Effector CD4-positive, alpha-beta T cell (primary cell): ENCODE measurements at places on chromosomes 5 and 9.

GRCh38 chr5:1315018-1315708 is 20.3 kb upstream of the TERT start:
- DNase-seq = no peak

DNA sequence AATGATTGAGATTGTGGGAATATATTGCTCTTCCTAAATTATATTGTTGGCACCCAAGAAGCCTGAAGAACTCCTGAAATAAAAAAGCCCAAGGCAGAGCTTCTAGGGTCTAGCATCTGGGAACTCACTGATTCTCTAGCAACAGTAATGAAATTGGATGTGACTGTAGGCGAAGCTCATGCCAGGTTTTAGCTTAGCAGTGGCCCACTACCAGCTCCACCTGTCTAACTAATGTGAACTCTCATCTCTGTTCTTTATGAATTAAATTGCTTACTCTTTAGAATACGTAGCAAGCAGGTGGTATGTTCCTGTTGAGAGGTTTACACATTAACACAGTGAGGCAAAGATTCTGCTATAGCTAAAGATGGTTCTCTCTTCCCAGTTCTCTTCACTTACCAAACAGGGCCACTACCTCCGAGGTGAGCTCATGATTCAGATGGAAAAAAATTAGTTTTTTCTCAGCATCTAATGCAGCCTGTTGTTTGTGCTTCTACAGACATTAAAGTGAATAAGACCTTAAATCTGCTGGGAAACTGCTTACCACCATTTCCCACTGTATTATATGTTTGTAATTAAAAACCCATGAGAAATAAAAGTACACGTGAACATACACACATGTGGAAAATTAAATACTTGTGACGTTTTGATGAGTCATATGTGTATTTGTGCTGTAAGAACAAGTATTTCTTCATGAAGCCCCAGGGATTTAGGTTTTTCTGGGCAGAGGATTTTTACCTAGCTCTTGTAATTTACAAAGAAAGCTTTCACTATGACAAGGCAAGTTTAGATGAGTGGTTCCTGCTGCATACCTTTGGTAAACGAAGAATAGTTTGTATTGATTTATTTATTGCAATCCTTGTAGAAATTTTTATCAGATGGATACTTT is 360.1 kb downstream of the KDM4C start:
- no peak for DNase-seq

DNA sequence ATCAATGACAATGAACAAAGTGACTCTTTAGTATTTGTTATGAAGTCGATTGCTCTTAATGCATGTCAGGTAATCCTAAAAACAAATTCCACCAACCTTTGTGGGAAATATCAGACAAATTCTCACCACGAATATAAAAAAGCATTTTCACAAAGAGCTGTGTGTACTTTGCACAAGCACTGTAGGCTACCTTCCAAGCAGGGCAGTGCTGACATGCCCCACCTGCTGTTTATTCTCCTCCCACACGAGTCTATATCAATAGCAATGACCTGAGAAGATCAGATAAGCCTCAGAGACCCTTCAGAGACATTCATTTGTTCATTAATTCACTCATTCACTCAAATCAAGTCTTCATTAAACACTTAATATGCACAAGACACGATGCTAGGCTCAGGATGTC is 469.1 kb downstream of the ZSWIM6 start:
- no peak for DNase-seq

DNA sequence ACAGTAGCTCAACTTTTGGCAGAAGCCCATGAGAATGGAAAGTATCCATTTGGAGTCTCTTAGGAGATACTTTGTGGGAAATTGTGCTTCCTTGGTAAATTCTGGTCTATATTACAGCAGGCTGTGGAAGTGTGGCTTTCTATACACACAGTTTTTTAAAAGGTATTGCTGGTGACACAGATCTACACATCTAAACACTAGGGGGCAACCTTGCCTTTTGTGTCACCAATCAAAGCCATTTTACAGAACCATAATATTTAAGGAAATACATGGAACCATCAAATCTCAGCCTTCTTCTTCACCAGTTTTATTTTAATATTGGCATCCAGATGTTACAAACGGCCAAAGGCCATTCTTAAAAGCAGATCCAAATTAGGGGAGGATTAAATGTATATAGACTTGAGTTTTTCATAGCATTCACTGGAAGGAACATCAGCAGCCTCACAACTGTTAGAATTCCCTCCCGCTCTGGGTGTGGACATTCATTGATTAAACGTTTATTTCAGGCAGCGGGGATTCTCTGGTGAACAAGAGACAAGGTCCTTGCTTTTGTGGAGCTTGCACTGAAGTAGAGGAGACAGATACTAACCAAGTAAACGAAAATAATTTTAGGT is 132.4 kb upstream of the EPB41L4A start:
- DNase-seq = peak; percentile 21

- no peak for DNase-seq
Measured at GRCh38 chr5:80988419-80988935, 28.3 kb downstream of the RASGRF2 start.

- no peak for DNase-seq
Measured at GRCh38 chr5:150672237-150672883, 11.3 kb downstream of the MYOZ3 start.

- no peak for DNase-seq
Measured at GRCh38 chr5:98454407-98454806, 319.1 kb upstream of the RGMB start.

GRCh38 chr5:80656425-80656824 is 1.6 kb upstream of the DHFR start:
- DNase-seq = no peak

DNA sequence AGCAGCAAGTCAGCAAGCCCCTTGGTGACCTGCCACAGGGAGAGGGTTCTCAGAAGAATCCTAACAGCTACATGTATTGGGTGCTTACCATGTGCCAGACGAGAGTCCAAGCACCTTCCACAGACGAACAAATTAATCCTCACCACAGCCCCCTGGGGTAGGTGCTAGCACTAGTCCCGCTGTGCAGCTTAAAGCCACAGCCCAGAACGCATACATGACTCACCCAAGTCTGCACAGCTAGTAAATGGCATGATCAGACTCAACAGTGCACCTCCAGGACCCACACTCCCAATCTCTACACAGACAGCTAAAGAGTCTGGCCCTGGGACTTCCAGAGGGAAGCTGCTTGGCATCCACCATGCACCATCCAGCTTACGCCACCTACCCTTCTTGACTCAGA is 111.5 kb downstream of the PAX5 start:
- no peak for DNase-seq

DNA sequence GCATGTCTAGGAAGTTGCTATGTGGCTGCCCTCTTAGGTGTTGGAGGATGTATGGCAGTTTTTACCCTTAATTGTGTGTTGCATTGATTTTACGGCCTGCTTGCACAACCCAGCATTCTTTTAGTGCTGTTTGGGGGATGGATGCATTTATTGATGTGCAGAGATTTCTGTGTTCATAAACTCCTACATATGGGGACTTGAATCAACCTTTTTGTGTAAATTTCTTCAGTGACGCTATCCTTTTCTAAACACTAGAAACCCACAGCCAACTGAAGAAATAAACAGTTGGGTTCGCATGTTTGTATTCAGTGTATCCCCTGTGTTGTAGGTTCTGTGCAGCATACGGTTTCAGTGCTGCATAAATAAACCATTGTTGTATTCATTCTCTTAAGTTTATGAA is 263.7 kb downstream of the RASEF start:
- no peak for DNase-seq

DNA sequence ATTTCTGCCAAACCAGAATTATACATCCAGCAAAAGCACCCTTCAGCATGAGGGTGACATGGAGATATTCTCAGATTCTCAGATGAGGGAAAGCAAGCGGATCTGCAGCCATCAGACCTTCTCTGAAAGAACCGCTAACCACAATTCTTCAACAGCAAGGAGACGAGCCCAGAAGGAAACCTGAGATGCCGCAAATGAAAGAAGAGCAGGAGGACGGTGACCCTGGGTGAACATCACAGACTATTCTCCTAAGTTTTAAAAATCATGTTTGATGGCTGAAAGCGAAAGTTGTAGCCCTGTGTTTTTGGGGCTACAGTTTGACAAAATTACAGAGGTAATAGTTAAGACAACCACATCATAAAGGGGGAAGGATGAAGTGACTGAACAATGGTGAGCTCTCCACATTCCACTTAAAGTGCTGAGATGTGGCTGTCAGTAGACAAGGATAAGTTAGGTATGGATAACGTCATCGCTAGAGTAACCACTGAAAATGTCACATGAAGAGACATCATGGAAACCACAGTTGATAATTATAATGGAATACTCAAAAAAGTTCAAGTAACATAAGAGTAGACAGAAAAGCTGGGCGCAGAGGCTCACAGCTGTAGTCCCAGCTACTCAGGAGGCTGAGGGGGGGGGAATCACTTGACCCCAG is 31.5 kb upstream of the NSMF start:
- no peak for DNase-seq

DNA sequence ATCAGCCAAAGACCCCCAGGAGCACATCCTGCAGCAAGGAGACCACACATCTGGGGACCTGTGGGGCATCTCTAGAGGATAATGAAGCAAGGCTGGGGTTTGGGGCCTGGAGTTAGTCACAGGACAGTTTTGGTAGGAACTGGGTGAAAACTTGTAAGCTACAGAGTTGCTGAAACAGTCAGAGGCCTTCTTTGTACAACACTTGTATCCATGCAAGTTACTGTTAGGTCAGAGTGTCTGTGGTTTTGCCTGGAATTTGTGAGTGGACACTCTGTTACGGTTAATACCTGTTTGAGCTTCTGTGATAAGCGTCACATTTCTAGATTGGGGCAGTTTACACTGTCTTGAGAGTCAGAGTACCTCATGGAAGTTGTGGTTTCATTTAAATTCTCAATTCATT is 22.6 kb upstream of the ASPN start:
- no peak for DNase-seq

DNA sequence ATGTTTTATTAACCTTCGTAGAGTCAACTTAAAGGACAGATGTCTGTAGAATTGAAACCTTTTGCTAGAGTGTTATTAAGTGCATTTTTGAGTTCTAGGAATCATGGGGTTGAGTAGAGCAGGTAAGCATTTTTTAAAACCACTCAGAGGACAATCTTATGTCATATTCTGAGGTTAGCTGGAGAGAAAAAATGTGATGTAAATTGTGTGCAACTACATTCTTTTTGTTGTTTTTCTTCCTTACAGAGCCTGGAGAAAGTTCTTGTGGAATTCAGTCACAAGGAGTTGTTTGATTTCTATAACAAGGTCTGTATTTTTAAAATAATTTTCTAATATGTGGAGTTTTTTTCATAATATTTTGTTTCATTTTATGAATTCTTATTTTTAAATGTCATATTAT is 206.4 kb downstream of the COMMD10 start:
- no peak for DNase-seq

GRCh38 chr9:109799792-109800191 is 19.8 kb downstream of the PALM2AKAP2 start:
- no peak for DNase-seq

DNA sequence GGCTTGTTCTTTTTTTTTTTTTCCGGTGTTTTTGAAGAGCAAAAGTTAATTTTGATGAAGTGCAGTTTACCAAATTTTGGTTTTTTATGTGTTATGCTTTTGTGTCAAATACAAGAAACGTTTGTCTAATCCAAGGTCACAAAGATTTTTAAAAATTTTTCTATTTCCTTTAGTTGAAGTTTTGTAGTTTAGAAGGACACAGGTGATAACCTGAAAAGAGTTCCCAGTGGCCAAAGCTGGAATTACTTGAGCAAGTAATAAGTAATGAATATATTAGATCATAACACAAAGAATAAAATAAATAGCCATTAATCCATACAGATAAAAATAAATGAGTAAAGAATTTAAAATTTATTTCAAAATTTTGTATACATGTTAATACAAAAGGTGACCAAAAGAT is 71.5 kb downstream of the FCHO2 start:
- DNase-seq = no peak

DNA sequence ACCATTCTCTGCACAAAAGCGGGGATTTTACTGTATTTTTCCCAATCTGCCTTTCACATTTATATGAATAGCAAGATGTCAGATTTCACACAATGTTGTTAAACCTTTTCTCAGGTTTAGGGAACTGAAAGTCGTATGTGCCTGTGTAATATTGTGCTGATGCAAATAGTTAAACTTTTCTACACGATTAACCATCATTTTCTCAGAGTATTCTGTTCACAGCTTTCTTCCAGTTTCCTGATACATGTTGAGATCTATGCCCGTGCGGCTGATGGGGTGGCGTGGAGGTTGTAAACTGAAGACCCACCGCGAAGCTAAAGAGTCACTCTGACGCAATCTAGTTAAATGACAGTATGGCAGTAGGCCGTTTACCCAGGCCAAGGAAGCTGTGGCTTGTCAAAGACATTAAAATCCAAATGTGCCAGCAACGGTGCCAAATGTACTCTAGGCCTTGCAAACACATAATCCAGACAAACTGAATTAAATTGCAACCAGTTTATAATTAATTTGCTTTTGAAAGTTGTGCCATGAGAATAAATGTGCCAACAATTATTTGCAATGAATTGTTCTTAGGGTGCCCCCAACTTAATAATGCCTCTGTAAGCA is 145.7 kb downstream of the EBF1 start:
- no peak for DNase-seq

DNA sequence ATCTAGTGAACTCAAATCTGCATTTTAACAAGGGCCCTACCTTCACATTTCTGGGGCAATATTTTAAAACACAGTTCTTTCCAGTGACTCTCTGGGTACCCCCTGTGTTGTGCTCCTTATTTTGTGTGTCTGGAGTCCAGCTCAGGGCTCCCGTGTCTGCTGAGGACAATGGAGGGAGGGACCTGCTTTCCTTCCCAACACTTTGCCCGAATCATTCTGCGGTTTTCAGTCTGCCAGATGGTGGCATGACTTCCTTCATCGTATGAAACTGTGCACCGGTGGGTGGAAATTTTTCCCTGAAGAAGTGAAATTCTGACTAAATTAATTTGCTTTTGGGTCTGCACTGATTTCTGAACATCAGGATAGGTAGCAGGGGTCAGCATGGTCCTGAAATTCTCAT is 153.6 kb upstream of the CD180 start:
- no peak for DNase-seq

- no peak for DNase-seq
Measured at GRCh38 chr5:89211836-89212235, 328.9 kb upstream of the MEF2C start.

DNA sequence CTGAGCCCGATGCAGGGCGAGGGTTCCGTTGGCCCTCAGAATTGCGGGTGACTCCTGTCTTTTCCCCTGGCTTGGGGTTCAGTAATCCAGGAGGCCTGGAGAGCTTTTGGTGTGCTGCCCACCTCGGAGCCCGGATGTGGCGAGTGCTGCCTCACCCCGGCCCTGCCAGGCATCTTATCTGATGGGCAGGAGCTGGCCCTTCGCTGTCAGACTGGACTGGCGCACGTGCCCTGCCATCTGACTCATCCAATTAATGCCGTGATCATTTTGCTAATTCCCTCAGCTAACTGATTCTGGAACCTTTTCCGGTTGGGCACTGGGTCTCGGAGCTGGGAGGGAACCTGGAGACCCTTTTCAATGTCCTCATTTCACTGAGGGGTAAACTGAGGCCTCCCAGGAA is 34.6 kb downstream of the RXRA start:
- DNase-seq = no peak

- no peak for DNase-seq
Measured at GRCh38 chr5:9713959-9714586, 83.9 kb upstream of the TAS2R1 start.

- no peak for DNase-seq
Measured at GRCh38 chr9:103978396-103978795, 115.7 kb upstream of the SMC2 start.

GRCh38 chr9:34254141-34254913 is 74.7 kb downstream of the KIF24 start:
- DNase-seq = no peak
